ENCODE measurements at places on chromosomes 11 and 22. TPM values are rescaled to one million over a fixed set of nuclear protein-coding genes. Genes with fewer than 3 reads are reported as not detected.

The C1QTNF4 gene
- total RNA-seq = 0.39 TPM

The CCDC34 gene
- total RNA-seq = 15.6 TPM

The TEX54 gene
- not detected for total RNA-seq

The SLC22A6 gene
- total RNA-seq = not detected

DNA sequence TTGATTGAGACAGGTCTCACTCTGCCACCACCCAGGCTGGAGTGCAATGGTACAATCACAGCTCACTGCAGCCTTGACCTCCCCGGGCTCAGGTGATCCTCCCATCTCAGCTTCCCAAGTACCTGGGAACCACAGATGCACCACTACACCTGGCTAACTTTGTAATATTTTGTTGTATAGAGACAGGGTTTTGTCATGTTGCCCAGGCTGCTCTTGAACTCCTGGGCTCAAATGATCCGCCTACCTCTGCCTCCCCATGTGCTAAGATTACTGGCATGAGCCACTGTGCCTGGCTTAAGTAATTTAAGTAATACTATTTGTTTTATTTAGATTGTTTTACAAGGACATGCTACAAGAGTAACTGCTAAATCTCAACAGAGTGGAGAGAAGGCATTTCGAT lies 33.5 kb downstream of the ZNF143 start:
- no peak overlapping the region for H3K4me3 ChIP-seq
- DNase-seq = no peak
- H3K4me1 ChIP-seq = no peaks in the 10 kb centered on the region
- H3K27me3 ChIP-seq = no peaks in the 10 kb centered on the region
- no peak overlapping the region for H3K27ac ChIP-seq

GRCh38 chr22:41725510-41726110 lies 26.3 kb downstream of the MEI1 start:
- H3K27ac ChIP-seq = no peak overlapping the region
- no peaks in the 10 kb centered on the region for H3K4me1 ChIP-seq
- no peaks in the 10 kb centered on the region for H3K36me3 ChIP-seq
- no peak overlapping the region for H3K4me3 ChIP-seq

DNA sequence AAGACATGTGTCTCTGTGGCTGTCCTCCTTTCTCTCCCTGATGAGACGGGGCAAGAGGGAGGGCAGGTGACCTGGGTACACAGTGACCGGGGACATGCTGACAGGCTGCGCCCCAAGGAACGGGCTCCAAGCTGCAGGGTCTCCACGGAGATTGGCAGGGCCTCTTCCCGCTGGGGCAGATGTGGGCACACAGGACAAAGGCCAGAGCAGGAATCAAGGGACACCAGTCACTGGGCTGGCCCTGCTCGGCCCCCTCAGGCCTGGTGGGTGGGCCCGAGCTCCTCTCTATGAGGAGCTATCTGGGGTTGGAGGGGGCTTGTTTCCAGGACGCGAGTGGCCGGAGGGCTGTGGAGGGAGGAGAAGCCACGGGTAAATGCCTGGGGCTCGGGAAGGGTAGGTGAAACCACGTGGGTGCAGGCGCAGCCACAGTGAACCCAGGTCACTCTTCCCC lies 11.2 kb downstream of the PNPLA5 start:
- no peak overlapping the region for H3K27ac ChIP-seq
- no peaks in the 10 kb centered on the region for H3K27me3 ChIP-seq
- no peaks in the 10 kb centered on the region for H3K36me3 ChIP-seq
- no peak for DNase-seq
- H3K4me1 ChIP-seq = no peaks in the 10 kb centered on the region

- H3K4me3 ChIP-seq = no peak overlapping the region
- H3K4me1 ChIP-seq = peaks cover 34% of the 10 kb centered on the region
- peaks cover 51% of the 10 kb centered on the region for H3K27me3 ChIP-seq
- no peaks in the 10 kb centered on the region for H3K36me3 ChIP-seq
- no peak for DNase-seq
Measured at GRCh38 chr11:120221115-120221752, 10.4 kb downstream of the OAF start.

- H3K36me3 ChIP-seq = no peaks in the 10 kb centered on the region
- no peak overlapping the region for H3K27ac ChIP-seq
- H3K4me3 ChIP-seq = no peak overlapping the region
- no peak for DNase-seq
Measured at GRCh38 chr11:17840101-17840548, 105.5 kb downstream of the KCNC1 start.

- peaks cover 26% of the 10 kb centered on the region for H3K4me1 ChIP-seq
- no peaks in the 10 kb centered on the region for H3K36me3 ChIP-seq
- H3K27ac ChIP-seq = no peak overlapping the region
- no peak for DNase-seq
- H3K4me3 ChIP-seq = no peak overlapping the region
- no peaks in the 10 kb centered on the region for H3K27me3 ChIP-seq
Measured at GRCh38 chr11:113989916-113990315, 15.0 kb downstream of the HTR3A start.

DNA sequence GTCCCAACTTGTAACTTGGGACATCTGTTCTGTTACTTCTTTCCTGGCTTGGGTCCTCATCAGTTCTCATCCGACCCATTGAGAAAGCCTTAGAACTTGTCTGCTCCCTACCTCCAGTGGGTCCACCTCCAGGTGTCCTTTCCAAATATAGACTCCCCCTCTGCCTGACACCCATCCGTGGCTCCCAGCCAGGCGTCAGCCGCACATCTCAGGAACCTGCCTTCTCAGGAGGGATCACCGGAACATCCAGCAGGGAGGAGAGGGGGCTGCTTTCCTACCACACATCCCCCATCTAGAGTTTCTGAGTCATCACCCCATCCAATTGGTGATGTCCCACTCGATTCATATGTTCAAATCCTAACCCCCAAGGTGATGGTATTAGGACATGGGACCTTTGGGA lies 36.5 kb downstream of the C11orf91 start:
- H3K4me1 ChIP-seq = peaks cover 6% of the 10 kb centered on the region
- no peak overlapping the region for H3K4me3 ChIP-seq
- H3K27ac ChIP-seq = no peak overlapping the region
- no peak for DNase-seq
- H3K27me3 ChIP-seq = no peaks in the 10 kb centered on the region
- H3K36me3 ChIP-seq = no peaks in the 10 kb centered on the region

DNA sequence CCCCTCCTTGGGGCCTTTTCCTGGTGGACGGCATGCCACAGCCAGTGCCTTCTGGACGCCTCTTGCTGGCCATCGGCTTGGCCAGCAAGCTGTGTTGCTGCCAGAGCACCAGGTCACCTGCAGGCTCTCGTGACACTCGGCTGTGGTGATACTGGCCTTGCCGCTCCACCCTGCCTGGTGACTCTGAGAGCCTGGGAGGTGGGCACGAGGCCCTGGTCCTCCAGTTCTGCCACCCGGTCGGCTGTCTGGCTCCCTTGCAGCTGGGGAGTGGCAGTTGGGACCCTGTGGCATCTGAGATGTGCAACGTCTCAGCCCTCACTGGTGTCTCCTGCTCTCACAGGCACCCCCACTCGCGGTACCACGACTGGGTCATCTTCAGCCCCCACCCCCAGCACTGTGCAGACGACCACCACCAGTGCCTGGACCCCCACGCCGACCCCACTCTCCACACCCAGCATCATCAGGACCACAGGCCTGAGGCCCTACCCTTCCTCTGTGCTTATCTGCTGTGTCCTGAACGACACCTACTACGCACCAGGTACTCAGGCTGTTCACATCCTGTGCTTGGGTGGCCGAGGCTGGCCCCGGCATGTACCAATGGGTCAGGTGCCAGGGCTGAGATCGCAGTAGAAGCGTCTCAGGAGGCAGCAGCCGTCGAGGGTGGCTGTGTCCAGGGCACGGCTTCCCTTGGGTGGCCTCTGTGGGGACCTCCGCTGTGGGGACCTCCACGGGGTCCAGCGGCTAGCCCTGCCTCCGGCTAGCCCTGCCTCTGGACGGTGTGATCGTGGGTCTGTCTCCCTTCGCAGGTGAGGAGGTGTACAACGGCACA lies 26.0 kb downstream of the MUC2 start:
- no peaks in the 10 kb centered on the region for H3K27me3 ChIP-seq
- no peak overlapping the region for H3K27ac ChIP-seq
- H3K4me1 ChIP-seq = no peaks in the 10 kb centered on the region
- H3K36me3 ChIP-seq = no peaks in the 10 kb centered on the region

DNA sequence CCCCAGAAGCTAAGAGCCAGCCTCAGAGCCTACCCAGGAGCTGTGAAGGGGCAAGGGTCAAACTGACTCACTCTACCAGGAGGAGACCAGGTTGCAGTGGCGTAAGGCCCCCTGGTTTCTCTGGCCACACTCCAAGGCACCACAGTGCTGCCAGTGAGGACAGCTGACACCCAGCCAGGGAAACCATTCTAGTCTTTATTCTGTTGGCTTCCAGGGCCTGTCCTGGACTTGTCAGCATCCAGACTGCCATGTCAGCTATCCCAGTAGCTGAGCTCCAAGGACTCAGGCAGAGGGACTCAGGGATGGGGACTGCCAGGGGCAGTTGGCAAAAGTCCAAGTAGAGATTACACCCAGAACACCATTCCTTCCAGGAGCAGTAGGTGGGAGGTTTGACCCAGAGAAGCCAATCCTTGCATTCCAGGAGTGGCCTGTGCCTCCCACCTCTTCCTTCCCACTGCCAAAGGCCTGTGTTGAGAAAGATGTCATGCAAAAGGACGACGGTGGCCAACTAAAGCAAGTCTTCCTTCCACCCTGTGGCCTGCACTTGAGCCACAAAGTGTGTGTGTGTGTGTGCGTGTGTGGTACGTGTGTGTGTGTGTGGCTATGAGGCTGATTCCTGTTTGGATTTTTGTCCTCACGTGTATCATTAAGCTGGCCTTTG lies 3.6 kb upstream of the MAPK8IP1 start:
- no peaks in the 10 kb centered on the region for H3K36me3 ChIP-seq
- no peak overlapping the region for H3K27ac ChIP-seq
- H3K4me3 ChIP-seq = no peak overlapping the region

Data from neural progenitor cell (in vitro differentiated cells).